ENCODE measurements at places on chromosomes 7 and 10.
A peak's percentile ranks its signal among the peaks of the same experiment; 100 is the strongest.

DNA sequence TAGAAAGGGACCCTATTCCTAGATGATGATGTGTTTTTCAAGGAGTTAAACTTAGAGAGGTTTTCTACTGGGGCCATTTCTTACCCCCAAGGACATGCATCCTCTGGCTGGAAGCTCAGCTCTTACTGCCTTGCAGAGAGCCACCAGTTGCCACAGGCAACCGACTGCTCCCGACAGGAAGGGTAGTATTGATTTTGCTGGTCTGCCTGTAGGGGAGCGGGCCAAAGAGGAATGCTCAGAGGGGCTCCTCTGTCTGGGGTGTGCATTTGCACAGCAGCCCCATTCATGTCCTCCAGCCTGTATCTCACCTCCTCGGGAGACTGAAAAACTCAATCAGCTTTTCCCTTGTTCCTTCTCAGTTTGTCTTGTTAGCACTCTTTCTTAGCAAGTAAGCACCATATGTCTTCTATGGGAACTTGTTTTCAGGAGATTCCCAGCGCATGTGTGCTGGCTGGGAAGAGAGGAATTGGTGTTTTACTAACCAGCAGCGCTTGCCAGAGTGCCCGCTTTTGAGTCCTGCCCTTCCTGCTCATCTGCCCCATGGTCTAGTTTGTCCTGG lies 739.0 kb upstream of the GALNT17 start:
- DNase-seq: peak; percentile 15

DNA sequence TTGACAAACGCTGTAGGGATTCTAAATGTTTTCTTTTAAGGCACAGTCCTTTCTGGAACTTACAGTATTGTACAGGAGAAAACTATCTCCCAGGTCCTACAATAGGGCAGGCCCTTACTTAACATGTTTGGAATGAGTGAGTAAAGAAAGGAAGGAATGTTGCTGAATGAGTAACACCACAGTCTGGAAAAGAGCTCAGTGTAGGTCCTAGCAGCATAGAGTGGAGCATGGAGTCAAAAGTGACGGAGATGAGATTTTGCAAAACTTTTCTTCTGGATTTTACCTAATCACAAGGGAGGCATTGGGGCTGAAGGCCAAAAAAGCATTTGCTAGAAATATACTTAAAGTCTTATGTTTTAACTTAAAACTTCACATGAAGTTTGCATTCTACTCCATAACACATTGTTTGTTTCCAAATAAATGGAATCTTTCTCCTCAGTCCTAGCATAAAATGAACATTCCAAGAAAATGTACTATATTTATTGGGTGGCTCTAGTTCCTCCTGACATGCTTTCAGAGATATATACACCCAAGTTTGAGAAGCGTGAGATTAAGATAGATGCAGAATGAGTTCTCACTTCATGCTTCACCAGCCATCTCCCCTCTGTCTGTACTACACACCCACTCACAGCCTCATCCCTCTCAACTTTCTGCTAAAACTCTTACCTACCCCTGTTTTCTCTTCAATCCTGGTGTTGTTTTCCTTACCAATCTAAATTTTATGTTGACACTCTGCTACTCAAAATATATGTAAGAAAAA lies 20.2 kb upstream of the ADD3 start:
- DNase-seq: no peak

- DNase-seq: peak; percentile 84
Observed at GRCh38 chr10:132448248-132448731, 51.3 kb downstream of the PWWP2B start.

- no peak for DNase-seq
Observed at GRCh38 chr7:137335814-137336213, 7.7 kb downstream of the PTN start.

- DNase-seq: peak; percentile 89
Observed at GRCh38 chr7:150876817-150877526, 24.7 kb downstream of the AOC1 start.

DNA sequence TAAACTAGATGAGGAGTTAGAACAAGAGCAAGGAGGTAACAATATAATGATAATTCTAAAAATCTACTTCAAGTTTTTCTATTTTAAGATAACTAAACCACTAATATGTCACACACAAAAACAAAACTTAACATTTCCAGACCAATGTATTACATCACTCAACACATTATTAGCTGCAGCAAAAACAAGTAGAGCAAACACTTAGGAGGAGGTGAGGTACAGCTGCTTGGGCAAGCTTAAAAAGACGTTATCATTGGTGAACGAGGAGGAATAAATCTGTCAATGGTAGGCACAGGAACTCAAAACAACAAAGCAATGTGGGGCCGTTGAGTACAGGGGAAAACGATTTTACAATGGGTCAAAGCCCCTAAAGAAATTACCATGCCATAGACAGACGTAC lies 58.8 kb downstream of the EZH2 start:
- DNase-seq: no peak

DNA sequence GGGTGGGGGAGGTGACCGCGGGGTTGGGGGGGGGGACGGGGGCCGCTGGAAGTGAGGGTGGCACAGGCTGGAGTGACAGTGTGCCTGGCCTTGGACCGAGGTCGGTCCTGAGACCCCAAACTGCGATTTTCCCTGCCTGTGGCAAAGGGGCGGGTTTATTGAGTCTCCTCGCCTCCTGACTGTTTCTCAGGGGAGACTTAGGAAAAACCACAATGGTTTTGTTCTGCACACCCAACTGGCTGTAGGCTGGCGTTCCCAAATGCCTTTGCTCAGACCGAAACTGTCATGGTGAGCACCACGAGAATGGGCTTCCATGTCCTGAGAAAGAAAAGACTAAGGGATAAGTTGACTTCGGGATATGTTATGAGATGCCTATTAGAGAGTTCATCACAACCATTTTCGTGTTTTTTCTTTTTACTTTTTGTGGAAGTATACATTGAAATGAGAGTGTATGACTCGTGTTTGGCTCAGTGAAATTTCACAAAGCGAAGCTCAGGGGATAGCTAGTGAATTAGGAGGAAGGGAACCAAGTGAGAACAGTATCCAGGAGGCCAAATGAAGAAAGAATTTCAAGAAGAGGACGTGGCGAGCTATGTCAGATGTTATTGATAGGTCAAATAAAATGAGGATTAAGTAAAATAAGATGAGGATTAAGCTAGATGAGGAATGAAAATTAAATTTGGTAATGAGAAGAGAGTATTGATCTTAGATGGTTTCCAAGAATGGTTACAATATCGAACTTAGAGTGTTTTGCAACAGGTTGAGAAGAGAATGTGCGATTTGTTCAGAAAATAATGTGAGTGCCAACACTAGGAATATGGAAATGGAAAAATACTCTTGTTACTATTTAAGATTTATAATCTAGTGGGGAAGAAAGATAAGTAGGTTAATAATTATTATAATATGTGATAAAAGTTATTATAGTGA lies 918 bp downstream of the NET1 start:
- peak; percentile 27 for DNase-seq
